ENCODE measurements at places on chromosomes 5 and 9. TPM values are rescaled to one million over a fixed set of nuclear protein-coding genes. Genes with fewer than 3 reads are reported as not detected.

The TMEM174 gene
- total RNA-seq: not detected

The CMBL gene
- 17.0 TPM for total RNA-seq

DNA sequence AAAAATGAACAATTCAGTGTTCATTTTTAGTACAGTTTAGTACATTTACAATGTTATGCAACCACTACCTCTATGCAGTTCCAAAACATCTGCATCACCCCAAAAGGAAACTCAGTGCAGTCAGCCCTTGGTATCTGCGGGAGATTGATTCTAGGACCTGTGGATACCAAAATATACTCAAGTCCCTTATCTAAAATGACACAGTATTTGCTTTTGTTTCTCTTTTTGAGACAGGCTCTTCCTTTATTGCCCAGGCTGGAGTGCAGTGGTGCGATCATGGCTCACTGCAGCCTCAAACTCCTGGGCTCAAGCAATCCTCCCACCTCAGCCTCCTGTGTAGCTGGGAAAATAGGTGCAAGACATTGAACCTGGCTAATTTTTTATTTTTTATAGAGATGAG is 114.0 kb downstream of the PIP5K1B start:
- DNase-seq: no peak
- no peak overlapping the region for H3K27ac ChIP-seq
- H3K4me1 ChIP-seq: no peaks in the 10 kb centered on the region
- no peak overlapping the region for H3K4me3 ChIP-seq

GRCh38 chr5:1488882-1489680 is 34.7 kb downstream of the LPCAT1 start:
- DNase-seq: no peak
- peaks cover 21% of the 10 kb centered on the region for H3K36me3 ChIP-seq
- H3K27ac ChIP-seq: no peak overlapping the region
- no peak overlapping the region for H3K4me3 ChIP-seq

DNA sequence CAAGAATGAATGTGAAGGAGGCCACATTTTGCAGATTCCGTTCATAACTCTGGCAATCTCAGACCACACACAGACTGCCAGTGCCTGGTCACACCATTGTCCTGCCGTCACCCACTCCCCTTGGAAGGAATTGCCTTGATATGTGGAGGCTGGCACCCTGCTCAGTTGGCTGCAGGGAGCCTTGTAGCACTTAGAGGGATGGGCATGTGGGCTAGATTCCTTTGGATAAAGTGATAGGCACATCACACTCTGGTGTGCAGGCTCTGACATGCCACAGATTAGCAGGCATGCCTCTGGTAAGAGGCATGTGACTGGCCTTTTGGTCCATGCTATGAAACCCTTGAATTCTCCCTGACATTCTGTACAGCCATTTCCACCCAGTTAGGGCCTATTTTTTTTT is 254.6 kb upstream of the PIK3R1 start:
- no peak for DNase-seq
- no peak overlapping the region for H3K27ac ChIP-seq
- H3K27me3 ChIP-seq: no peaks in the 10 kb centered on the region
- no peaks in the 10 kb centered on the region for H3K36me3 ChIP-seq
- peaks cover 28% of the 10 kb centered on the region for H3K4me1 ChIP-seq

DNA sequence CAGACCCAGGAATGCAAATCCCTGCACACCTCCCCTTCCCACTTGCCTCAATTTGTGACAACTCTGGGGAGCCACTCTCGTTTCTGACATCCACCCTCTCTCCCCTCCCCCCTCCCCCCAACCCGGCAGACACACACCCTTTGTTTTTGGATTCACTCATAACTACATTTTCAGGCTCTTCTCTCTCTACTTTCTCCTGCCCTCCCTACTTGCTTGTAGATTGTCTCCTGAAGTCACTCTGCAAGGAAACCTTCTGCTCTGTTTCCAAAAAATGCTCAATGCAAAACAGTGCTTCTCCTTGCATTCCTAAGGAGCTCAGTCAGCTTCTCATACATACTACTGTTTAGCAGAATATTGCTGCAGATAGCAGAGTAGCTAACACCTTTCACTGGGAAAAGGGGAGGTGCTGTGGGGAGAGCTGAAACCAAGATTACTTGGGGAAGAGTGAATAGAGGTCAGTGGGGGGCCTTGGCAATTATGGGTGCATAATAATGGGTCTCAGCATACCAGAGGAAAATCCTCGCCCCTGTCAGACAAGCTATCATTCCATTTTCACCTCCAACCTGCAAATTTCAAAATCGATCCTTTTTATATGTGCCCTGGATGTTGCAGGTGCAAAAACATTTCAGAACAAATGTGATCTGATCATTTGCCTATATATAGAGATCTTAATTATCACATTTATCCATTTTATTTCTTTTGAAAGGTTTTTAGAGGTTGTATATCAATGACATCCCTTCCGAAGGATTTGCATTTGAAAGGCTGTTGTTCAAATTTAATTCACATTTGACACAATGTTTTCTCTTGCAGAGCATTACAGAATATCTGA is 1860.7 kb upstream of the WWC1 start:
- H3K27me3 ChIP-seq: no peaks in the 10 kb centered on the region
- no peak overlapping the region for H3K27ac ChIP-seq
- no peak overlapping the region for H3K4me3 ChIP-seq
- H3K36me3 ChIP-seq: no peaks in the 10 kb centered on the region

DNA sequence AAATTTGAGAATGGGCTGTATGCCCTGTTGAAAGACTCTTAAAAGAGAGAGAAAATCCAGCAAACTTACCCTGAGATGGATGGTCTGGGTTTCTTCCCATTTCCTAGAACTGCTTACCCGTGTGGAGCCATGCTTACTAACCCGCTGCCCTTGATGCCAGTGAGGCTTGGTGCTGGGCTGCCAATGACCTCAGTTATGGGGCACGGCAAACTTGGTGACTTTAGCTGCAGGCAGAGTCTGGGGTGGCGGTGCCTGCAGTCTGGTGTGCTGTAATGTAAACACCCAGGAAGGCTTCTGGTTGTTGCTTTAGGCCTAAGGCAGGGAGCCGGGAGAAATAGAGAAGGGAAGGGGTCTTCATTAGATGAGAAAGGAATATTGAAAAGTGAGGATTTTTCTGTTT is 7.3 kb upstream of the TENT4A start:
- no peak for DNase-seq
- H3K36me3 ChIP-seq: no peaks in the 10 kb centered on the region
- H3K27me3 ChIP-seq: no peaks in the 10 kb centered on the region
- H3K27ac ChIP-seq: no peak overlapping the region
- no peak overlapping the region for H3K4me3 ChIP-seq

- H3K27me3 ChIP-seq: no peaks in the 10 kb centered on the region
- peaks cover 69% of the 10 kb centered on the region for H3K4me1 ChIP-seq
- peaks cover 62% of the 10 kb centered on the region for H3K36me3 ChIP-seq
- no peak overlapping the region for H3K4me3 ChIP-seq
- DNase-seq: no peak
Measured at GRCh38 chr9:127973169-127974000, 7.4 kb downstream of the EEIG1 start.

The PCDHGA12 gene
- total RNA-seq: 2.9 TPM

The SEMA6A gene
- total RNA-seq: 53.3 TPM

The LTC4S gene
- 4.9 TPM for total RNA-seq

The FOXD4L5 gene
- 0.59 TPM for total RNA-seq

- H3K27ac ChIP-seq: no peak overlapping the region
- H3K27me3 ChIP-seq: peaks cover 20% of the 10 kb centered on the region
- no peaks in the 10 kb centered on the region for H3K4me1 ChIP-seq
- peaks cover 5% of the 10 kb centered on the region for H3K36me3 ChIP-seq
- no peak overlapping the region for H3K4me3 ChIP-seq
Measured at GRCh38 chr5:73236541-73237128, 63.6 kb downstream of the TMEM174 start.
